Activated CD4-positive, alpha-beta T cell treated with anti-CD3 and anti-CD28 coated beads for 24 hours (primary cell): ENCODE measurements at places on chromosomes 5 and 9.
A peak's percentile ranks its signal among the peaks of the same experiment; 100 is the strongest.

GRCh38 chr9:37144762-37145161, 24.4 kb downstream of the ZCCHC7 start:
- no peak for DNase-seq

GRCh38 chr5:145971701-145972100, 35.3 kb downstream of the SH3RF2 start:
- no peak for DNase-seq

DNA sequence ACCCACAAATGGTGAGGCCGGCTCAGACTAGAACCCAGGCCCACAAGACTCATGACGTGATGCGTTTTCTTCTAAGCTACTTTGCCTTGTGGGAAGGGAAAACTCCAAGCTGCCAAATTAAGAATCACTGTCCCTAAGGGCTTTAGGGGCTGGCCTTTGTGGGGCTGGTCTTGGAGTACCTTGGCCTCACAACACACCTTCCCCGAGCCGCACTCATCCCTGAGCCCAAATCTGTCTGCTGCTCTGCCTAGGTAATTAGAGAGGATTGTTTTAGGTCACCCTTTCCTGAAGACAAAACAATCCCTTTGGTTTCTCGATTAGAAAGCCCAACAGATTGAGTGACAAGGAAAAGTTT, 137.3 kb downstream of the SEMA6A start:
- DNase-seq = no peak

- DNase-seq = no peak
These were observed 1.6 kb downstream of the CFAP95 start for GRCh38 chr9:69822116-69822750.

GRCh38 chr9:22147813-22148527, 138.9 kb upstream of the CDKN2B start:
- peak; percentile 3 for DNase-seq
